Activated naive CD8-positive, alpha-beta T cell treated with anti-CD3 and anti-CD28 coated beads, Interleukin-2, amount 10 ng/mL, durations not matched to agents 7 days and 5 days (primary cell): ENCODE measurements at places on chromosomes 7 and 10. TPM values are rescaled to one million over a fixed set of nuclear protein-coding genes. Genes with fewer than 3 reads are reported as not detected.

DNA sequence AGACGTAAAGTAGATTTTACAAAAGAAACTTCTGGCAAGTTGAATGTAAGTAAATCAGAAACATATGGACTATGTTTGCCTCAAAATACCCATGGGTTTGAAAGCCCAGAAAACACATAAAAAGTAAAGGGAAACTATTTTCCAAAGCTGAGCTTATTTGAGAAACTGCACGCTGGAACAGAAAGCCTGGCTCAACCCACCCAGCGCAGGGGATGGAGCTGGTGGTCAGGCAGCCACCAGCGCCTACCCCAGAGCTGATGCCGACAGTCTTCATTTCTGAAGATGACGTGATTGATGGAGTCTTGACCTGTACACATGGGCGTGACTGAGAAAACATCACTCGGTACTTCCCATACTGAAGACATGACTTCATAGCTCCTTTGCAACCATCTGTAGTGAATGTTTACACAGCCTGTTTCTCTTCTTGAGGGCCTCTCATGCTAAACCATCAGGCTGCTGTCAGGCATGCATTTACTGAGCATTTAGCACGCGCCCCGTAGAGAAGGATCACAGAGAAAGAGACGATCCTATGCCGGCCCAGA, 232.6 kb upstream of the AUTS2 start:
- no peaks in the 10 kb centered on the region for H3K27me3 ChIP-seq
- no peaks in the 10 kb centered on the region for H3K4me1 ChIP-seq
- H3K4me3 ChIP-seq: no peak overlapping the region
- no peak overlapping the region for H3K27ac ChIP-seq
- H3K36me3 ChIP-seq: no peaks in the 10 kb centered on the region
- DNase-seq: no peak

GRCh38 chr10:52951824-52952223, 179.2 kb upstream of the MBL2 start:
- DNase-seq: no peak
- H3K36me3 ChIP-seq: no peaks in the 10 kb centered on the region

The ST7 gene
- 5.6 TPM for total RNA-seq

GRCh38 chr7:112086496-112087254, 119.5 kb downstream of the DOCK4 start:
- DNase-seq: no peak
- no peaks in the 10 kb centered on the region for H3K36me3 ChIP-seq
- peaks cover 1% of the 10 kb centered on the region for H3K4me1 ChIP-seq
- H3K4me3 ChIP-seq: no peak overlapping the region
- H3K27me3 ChIP-seq: peaks cover 48% of the 10 kb centered on the region

GRCh38 chr7:141840708-141841107, 577 bp downstream of the PRSS37 start:
- no peak for DNase-seq
- H3K27ac ChIP-seq: no peak overlapping the region
- H3K27me3 ChIP-seq: no peaks in the 10 kb centered on the region
- H3K36me3 ChIP-seq: no peaks in the 10 kb centered on the region

The NRCAM gene
- total RNA-seq: 0.99 TPM

DNA sequence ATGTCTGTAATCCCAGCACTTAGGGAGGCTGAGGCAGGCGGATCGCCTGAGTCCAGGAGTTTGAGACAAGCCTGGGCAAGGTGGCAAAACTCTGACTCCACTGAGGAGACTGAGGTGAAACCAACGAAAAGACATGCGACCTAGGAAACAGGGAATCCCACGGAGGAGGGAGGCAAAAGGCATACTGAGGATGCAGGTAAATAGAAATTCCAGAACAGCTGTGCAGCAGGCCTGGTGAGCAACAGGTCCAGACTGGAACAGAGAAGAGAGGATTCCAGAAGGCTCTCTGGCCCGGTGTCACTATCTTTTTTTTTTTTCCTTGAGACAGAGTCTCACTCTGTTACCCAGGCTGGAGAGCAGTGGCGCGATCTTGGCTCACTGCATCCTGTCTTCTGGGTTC, 7.3 kb downstream of the KLRG2 start:
- no peaks in the 10 kb centered on the region for H3K4me1 ChIP-seq
- no peak overlapping the region for H3K4me3 ChIP-seq
- no peaks in the 10 kb centered on the region for H3K36me3 ChIP-seq
- no peak for DNase-seq
- peaks cover 4% of the 10 kb centered on the region for H3K27me3 ChIP-seq

DNA sequence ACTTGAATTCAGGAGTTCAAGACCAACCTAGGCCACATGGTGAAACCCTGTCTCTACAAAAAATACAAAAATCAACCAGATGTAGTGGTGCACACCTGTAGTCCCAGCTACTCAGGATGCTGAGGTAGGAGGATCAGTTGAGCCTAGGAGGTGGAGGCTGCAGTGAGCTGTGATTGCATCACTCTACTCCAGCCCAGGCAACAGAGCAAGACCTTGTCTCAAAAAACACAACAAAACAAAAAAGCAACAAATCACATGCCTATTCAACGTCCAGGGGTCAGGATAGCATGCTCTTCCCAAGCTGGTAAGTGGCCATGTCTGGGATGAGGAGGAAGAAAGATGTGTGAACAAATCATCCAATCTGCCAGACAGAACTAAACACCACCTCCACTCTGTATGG, 6.2 kb upstream of the RADIL start:
- no peaks in the 10 kb centered on the region for H3K27me3 ChIP-seq
- H3K4me3 ChIP-seq: no peak overlapping the region
- no peak overlapping the region for H3K27ac ChIP-seq
- H3K4me1 ChIP-seq: no peaks in the 10 kb centered on the region
- no peak for DNase-seq
- no peaks in the 10 kb centered on the region for H3K36me3 ChIP-seq

- H3K4me1 ChIP-seq: no peaks in the 10 kb centered on the region
- H3K36me3 ChIP-seq: no peaks in the 10 kb centered on the region
- peaks cover 6% of the 10 kb centered on the region for H3K27me3 ChIP-seq
- H3K27ac ChIP-seq: no peak overlapping the region
- no peak overlapping the region for H3K4me3 ChIP-seq
Measured at GRCh38 chr7:113154117-113154516, 35.8 kb upstream of the SMIM30 start.

GRCh38 chr10:86971232-86971991, 3.1 kb downstream of the ADIRF start:
- no peaks in the 10 kb centered on the region for H3K36me3 ChIP-seq
- H3K27me3 ChIP-seq: peaks cover 20% of the 10 kb centered on the region
- peak overlapping the region; percentile 51 for H3K27ac ChIP-seq
- H3K4me3 ChIP-seq: peak overlapping the region; percentile 74

- no peak overlapping the region for H3K4me3 ChIP-seq
- H3K27me3 ChIP-seq: peaks cover 25% of the 10 kb centered on the region
- H3K27ac ChIP-seq: no peak overlapping the region
- DNase-seq: no peak
- no peaks in the 10 kb centered on the region for H3K4me1 ChIP-seq
- H3K36me3 ChIP-seq: no peaks in the 10 kb centered on the region
Measured at GRCh38 chr7:159078193-159078910, 66.3 kb downstream of the VIPR2 start.

DNA sequence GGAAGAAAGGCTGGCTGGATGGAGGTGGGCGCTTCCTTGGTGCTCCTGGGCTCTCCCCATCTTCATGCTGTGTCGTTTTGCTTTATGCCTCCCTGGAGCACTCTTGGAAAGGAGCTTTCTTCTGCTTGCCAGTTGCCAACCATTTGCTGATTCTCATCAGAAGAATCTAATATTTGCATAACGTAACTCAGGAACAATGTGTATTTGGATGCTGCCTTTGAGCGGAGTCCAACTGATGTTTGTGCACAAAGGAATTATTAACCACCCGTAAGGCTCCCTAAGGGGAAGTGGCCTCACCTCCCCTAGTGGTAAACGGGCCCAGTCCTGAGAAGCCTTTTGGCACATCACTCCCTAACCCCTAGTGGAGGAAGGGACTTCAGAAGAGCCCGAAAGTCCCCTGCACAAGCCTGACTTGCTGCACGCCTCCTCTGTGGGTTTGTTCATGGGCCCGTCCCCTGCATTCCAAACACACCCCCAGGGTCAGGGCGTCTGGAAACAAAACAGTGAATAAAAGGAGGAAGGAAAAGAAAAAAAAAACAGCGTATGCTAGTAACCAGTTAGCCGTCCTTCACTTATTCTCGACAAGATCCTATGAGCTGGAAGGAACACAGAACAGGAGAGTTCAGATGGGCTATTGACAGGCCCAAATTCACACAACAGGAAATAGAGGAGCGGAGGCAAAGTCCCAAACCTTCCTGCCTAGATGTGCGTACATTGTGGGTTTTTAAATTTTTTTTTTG, 602.2 kb downstream of the LRMDA start:
- no peak overlapping the region for H3K27ac ChIP-seq
- H3K27me3 ChIP-seq: peaks cover 2% of the 10 kb centered on the region
- H3K4me1 ChIP-seq: no peaks in the 10 kb centered on the region
